ENCODE measurements at places on chromosomes 4 and X.
A peak's percentile ranks its signal among the peaks of the same experiment; 100 is the strongest.

- no peak for DNase-seq
Measured at GRCh38 chr4:26885912-26886274, 25.3 kb downstream of the STIM2 start.

- no peak for DNase-seq
Measured at GRCh38 chr4:2930135-2930757, 33.0 kb downstream of the NOP14 start.

DNA sequence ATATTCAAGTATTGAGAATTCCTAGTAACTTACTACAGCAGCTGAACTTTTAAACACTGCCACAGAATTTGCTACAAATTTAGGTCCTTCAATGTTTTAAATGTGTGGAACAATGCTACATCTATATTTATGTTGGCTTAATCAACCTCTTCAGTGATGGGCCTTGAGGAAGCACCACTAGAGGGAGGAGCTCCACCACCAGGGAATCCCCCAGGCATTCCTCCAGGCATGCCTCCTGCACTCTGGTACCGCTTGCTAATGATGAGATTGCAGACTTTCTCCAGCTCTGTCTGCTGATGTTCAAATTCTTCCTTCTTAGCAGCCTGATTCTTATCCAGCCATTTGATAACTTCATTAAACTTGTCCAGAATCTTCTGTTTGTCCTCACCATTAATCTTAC, 190.8 kb downstream of the HTR2C start:
- DNase-seq = no peak

- no peak for DNase-seq
Measured at GRCh38 chr4:113173126-113173792, 123.8 kb downstream of the ANK2 start.

DNA sequence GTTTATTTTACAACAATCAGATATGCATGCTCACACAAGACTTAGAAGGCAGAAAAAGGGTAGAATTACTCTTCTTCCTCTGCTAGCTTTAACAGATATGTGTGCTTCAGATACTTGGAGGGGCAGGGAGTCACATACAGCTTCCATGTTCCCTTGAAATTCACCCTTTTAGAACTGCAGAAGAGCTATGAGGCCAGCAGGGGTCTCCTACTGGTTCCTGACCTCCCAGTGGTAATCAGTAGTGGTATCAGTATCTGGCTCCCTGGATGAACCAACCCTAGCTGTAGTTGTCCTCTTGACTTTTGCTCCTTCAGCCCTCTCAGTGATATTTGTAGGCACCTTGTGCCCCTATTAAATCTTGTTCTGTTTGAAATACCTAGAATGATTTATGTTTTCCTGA, 81.5 kb downstream of the RCHY1 start:
- no peak for DNase-seq

- peak; percentile 66 for DNase-seq
Measured at GRCh38 chrX:47556045-47556623, 4.9 kb upstream of the ARAF start.

DNA sequence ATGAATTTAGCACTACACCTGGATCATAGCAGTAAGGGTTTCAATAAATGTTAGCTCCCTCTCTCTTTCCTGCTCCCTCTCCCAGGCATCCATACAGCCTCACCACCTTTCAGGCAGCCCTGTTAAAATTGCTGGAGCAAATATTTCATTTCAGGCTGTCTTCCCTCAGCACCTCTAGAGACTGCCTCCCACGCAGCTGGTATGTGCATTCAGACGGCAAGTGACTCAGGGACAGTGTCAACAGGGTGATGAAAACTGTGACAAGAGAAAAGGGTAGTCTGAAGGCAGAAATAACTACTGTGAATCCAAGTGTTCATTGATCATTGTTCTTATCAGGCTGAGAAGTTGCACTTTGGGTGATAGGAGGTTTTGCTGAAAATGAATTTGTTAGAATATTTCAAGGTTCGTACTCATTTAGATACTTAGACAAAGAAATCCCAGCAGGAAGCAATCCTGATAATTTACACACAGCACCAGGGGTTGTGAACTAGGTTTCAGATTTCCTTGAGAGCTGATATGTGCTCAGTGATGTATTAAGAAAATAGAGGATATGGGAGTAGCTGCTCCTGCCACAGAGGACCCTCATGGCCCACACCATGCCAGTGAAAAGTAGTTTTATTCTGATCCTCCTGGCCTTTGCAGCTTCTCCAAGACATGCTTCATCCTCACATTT, 424.2 kb downstream of the FGF13 start:
- no peak for DNase-seq

GRCh38 chr4:24793219-24794005, 2.0 kb upstream of the SOD3 start:
- DNase-seq = peak; percentile 6

DNA sequence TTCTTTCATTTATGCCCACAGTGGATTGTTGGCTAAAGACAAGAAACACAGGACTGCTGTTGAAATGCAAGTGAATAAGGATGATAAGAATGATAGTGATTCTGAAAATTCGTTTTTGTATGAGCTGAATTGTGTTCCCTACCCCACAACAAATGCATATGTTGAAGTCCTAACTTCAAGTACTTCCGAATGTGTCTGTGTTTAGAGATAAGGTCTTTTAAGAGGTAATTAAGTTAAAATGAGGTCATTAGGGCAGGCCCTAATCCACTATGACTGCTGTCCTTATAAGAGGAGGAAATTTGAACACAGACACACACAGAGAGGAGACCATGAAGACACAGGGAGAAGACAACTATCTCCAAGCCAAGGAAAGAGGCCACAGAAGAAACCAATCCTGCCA, 126.6 kb upstream of the ACSL4 start:
- no peak for DNase-seq

GRCh38 chr4:106985830-106986229, 50.3 kb downstream of the DKK2 start:
- DNase-seq = no peak

GRCh38 chrX:22486296-22486695, 213.6 kb downstream of the CBLL2 start:
- DNase-seq = no peak

DNA sequence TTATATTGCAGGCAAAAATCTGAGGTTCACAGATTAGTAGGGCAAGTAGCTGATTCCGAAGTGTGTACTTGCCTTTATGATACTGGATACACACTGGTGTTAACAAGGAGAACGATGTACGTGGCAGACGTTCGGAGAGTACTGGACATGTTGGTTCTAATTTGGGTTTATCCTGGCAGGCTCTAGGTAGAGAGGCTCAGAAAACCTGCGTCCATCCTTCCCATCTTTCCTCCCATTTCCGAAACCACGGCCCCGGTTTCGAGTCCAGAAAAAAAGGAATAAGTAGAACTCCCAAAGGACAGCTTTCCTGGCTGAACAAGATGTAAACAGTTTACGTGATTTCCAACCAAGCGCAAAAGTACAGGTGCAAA, 351 bp upstream of the SLC30A9 start:
- no peak for DNase-seq

- no peak for DNase-seq
Measured at GRCh38 chrX:153868576-153869472, 17.1 kb downstream of the L1CAM start.

DNA sequence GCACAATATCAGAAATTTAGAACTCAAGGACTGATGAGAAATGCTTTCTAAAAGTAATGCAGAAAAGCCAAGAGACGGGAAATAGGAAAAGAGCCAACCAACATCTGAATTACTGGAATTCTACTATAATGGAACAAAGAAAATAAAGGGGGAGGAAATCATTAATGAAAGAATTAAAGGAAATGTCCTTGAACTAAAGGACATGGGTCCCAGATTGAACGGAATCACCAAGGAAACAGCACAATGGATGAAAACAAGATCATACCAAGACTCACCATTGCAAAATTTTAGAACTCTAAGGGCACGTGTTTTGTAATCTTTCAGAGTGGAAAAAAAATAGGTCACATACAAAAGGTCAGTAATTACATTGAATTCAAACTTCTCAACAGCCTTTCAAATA, 35.9 kb downstream of the HPGDS start:
- DNase-seq = no peak

- DNase-seq = no peak
Measured at GRCh38 chr4:130419211-130419975, 1323.4 kb downstream of the C4orf33 start.

DNA sequence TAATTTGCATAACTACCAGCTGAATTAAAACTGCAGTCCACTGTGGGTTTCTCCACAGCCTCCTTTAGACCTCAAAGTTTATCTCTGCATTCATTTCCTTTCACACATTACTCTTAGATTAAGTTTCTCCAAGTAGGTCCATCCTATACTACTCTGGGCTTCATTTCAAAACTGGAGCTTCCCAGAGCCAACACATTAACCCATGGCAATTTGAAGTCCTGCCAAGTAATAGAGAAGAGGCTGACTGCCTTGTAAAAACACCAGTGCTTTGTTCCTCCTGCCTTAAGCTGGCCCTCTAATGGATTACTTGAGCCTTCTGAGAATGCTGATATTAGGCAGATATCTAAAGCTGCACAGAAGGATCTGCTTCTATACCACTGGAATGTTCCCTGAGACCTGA, 997.2 kb upstream of the SLIT2 start:
- DNase-seq = no peak

GRCh38 chrX:154446430-154446829, 2.5 kb downstream of the FAM50A start:
- no peak for DNase-seq

DNA sequence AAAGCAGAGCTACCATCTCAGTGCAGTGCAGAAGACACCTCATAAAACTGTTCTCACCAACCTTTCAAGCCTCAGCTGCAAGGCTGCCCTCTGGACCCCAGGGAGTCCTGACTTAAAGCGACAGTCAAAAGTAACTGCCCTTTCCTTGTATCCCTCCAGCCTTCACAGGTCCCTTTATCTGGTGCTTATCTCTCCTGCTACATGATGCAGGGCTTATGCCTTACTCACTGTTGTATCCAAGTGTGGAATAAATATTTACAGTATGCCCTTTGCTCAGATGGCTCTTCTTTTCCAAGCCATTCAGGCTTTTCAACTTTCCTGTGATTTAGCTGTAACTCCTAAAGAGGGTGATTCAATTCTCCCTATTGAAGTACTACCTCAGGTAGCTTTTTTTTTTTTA, 92.6 kb downstream of the KDR start:
- DNase-seq = no peak

DNA sequence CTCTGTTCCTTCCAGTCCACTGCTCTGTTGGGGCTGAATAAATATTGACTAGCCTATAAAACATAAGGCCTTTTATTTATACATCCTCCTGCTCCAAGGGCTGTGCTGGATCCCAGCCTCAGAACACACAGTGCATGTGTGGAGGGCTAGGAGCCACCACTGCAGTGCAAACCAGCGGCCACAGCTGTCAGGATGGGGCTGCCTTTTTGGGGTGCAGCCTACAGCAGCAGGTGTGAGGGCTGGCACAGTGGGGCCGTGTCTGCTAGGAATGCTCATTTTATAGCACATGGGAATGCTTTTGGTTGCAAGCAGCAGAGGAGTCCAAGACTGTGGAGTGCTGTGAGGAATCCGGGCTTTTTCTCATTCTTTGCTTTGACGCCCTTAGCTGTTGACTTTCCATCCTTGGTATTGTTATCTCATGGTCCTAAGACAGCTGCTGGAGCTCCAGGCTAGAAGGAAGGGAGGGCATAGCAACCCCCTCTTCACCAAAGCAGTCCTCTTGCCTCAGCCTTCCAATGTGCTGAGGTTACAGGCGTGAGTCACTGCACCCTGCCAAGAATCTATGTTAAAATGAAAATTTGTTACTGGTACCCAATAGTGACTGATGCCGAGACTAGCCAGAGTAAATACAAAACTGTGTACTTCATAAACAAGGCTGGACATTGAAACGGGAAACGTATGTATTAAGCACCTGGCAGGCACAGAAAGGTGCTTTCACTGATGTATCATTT, 334.3 kb upstream of the GATB start:
- DNase-seq = peak; percentile 50

GRCh38 chrX:103941201-103941975, 21.0 kb upstream of the TMSB15B start:
- no peak for DNase-seq

- DNase-seq = no peak
Measured at GRCh38 chr4:10524196-10524833, 67.1 kb upstream of the ZNF518B start.

- DNase-seq = no peak
Measured at GRCh38 chr4:101600287-101600686, 190.2 kb upstream of the BANK1 start.

DNA sequence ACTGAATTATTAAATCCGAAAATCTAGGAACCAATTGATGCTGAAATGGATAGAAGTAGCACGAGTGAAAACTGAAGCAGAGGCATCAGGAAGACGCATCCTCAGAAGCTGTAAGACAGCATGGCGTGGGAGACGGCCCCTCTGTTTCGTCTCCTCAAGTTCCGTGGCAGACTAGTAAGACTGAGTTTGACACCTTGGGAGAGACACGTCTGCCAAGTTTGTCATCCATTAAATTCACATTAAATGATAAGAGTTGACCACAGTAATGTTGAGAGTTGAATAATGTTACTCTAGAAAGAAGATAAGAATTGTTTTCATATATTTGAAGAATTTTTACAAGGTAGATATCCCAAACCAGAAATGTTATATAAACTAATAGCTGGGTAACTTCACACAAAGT, 736.1 kb upstream of the FRG1 start:
- DNase-seq = no peak

- DNase-seq = no peak
Measured at GRCh38 chrX:21800344-21800770, 39.1 kb upstream of the MBTPS2 start.

GRCh38 chr4:69025191-69025998, 70.9 kb upstream of the UGT2B7 start:
- no peak for DNase-seq

DNA sequence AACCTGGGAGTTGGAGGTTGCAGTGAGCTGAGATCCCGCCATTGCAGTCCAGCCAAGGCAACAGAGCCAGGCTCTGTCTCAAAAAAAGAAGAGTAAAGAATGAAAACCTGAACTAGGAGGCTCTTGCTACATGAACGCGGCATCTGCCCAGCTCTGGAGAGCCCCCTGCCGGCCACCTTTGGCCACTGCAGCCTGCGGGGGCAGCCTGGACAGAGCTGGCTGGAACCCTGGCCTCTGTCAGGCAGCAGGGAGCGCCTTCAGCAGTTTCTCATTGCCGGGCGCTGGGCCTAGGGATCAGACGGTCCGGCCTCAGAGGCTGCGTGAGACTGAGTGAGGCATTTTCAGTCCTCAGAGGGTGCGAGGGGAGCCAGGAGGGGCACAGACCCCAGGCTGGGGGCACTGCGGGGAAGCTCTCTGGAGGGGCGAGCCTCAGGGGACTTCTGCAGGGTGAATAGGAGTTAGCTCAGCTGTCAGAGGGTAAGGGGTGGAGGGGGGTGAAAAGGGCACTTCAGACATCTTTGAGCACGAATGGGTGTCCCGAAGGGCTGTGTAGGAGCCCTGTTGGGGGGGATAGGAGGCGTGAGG, 17.5 kb downstream of the DOK7 start:
- DNase-seq = peak; percentile 20

DNA sequence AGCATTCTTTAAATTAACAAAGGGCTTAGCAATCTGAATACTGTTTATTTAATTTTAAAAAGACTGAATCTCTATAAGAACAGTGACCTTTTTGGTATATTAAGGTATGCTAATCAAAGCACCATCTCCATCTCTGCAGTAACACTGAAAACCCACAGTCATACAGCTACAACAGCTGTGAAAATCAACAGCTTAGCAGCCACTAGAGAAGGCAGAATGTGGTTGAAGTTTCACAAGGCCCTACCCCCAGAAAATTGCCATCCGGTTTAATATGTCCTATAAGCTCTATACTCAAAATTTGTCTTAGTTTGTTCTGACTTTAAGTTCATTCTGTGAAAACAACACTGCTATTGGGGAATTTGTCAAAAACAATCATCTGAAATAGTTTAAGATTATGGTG, 128.7 kb downstream of the OPHN1 start:
- no peak for DNase-seq

GRCh38 chr4:58564695-58565475, 1454.7 kb upstream of the IGFBP7 start:
- no peak for DNase-seq

Data from NCI-H774 (cell line).